Activated CD4-positive, alpha-beta T cell treated with anti-CD3 and anti-CD28 coated beads, Interleukin-2, amount 10 ng/mL, durations not matched to agents 7 days and 5 days (primary cell): ENCODE measurements at places on chromosomes 12 and 14. TPM values are rescaled to one million over a fixed set of nuclear protein-coding genes. Genes with fewer than 3 reads are reported as not detected.

RPS6KA5 gene
- 44.8 TPM for total RNA-seq

DNA sequence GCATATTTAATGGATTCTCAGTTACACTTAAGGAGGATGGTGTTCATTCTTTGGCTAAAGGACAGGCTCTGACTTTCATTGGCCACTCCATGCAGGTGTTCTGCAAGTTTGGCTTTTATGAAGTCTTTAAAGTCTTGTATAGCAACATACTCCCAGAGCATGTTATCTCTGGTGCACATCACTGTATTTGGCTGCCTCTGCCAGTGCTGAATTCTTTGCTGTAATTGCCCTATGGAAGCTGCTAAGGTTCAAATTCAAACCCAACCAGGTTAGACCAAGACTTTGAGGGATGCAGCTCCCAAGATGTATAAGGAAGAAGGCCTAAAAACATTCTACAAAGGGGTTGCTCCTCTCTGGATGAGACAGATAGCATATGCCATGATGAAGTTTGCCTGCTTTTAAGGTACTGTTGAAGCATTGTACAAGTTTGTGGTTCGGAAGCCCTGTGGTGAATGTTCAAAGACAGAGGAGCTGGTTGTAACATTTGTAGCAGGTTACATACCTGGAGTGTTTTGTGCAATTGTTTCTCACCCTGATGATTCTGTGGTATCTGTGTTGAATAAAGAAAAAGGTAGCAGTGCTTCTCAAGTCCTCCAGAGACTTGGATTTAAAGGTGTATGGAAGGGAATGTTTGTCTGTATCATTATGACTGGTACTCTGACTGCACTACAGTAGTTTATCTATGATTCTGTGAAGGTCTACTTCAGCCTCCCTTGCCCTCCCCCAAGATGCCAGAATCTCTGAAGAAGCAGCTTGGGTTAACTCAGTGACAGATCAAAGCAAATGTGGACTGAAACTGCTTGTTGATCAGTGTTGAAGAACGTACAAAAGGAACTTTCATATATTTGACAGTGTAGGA is 19.4 kb downstream of the TMEM116 start:
- H3K27me3 ChIP-seq = no peaks in the 10 kb centered on the region
- H3K4me1 ChIP-seq = peaks cover 69% of the 10 kb centered on the region
- peak; percentile 71 for DNase-seq
- peaks cover 47% of the 10 kb centered on the region for H3K36me3 ChIP-seq

DNA sequence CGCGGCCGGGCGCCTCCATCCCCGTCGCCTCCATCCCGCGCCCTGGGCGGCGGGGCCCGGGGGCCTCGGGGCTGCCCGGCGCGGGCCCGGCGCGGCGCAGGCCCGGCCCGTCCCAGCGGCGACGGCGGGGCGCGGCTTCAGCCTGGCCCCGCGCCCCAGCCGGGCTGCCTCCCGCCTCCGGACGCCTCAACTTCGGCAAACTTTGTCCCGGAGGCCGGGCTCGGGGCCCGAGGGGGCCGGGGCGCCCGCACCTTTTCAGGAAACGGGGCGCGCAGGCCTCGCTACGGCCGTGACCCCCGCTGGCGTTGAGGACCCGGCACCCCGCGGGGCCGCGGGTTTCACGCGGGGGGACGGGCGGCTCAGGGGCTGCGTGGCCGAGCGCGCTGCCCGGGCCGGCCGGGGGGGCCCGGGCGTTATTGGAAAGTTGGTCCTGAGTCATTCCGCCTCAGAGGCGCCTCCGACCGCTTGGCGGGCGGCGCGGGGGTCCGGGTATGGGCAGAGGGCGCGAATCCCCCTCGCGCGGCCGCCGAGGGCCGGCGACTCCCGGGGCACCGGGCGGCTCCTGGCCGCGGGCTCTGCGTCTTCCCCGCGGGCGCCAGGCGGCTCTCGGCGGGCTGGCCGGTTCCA is 575 bp downstream of the TRAF3 start:
- peaks cover 58% of the 10 kb centered on the region for H3K4me1 ChIP-seq
- H3K36me3 ChIP-seq = peaks cover 17% of the 10 kb centered on the region
- H3K4me3 ChIP-seq = peak overlapping the region; percentile 84

GRCh38 chr14:56085471-56085870 is 32.7 kb upstream of the PELI2 start:
- DNase-seq = no peak
- H3K27me3 ChIP-seq = peaks cover 33% of the 10 kb centered on the region
- no peak overlapping the region for H3K27ac ChIP-seq
- H3K36me3 ChIP-seq = no peaks in the 10 kb centered on the region
